Activated CD4-positive, alpha-beta T cell treated with anti-CD3 and anti-CD28 coated beads, Interleukin-2, amount 50 U/mL, for 16 hours (primary cell): ENCODE measurements at places on chromosomes 16 and 17.

- no peak for DNase-seq
These were observed 839 bp downstream of the NKD1 start for GRCh38 chr16:50548909-50549560.

DNA sequence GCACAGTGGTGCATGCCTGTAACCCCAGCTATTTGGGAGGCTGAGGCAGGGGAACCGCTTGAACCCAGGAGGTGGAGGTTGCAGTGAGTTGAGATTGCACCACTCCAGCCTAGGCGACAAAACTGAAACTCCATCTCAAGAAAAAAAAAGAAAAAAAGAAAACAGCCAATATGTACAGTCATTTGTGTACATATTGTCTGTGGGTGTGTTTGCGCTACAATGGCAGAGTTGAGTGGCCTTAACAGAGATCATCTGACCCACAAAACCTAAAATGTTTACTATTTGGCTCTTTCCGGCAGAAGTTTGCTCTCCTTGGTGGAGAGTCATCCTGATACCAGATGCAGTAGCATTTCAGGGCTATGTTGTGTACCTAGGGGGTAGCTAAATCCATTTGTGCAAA is 57.9 kb downstream of the ARSG start:
- DNase-seq: peak; percentile 94

- no peak for DNase-seq
These were observed 170.3 kb downstream of the COPRS start for GRCh38 chr17:31688701-31689100.

GRCh38 chr17:37047631-37048104 is 98.9 kb downstream of the AATF start:
- peak; percentile 85 for DNase-seq

DNA sequence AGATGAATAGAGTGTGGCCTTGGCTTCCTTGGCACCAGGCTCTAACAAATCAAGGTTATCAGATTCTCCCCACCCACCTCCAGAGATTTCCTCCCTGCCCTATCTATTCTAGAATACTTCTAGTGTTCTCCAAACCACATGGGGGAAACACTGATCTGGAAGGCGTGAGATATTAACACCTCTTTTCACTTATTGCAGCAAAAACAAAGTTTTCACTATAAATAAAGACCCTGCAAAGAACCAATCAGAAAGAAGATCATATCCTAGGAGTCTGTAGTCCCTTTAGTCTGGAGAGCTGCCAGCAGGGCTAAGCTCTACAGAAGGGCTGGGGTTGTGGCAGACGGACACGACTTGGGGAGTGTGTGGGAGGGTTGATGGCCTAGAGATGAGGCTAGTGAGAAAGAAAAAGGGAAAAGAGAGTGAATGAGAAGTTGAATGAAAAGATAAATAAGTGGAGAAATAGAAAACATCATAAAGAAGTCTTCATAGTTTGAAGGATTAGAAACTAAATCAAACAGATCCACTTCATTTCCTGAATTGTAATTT is 8.6 kb upstream of the SKAP1 start:
- no peak for DNase-seq
